PC-3 (cell line): ENCODE measurements at places on chromosomes 12 and 14.

GRCh38 chr12:115351514-115352077, 667.6 kb upstream of the TBX3 start:
- H3K36me3 ChIP-seq: no peaks in the 10 kb centered on the region
- no peak overlapping the region for H3K27ac ChIP-seq
- no peak for DNase-seq

DNA sequence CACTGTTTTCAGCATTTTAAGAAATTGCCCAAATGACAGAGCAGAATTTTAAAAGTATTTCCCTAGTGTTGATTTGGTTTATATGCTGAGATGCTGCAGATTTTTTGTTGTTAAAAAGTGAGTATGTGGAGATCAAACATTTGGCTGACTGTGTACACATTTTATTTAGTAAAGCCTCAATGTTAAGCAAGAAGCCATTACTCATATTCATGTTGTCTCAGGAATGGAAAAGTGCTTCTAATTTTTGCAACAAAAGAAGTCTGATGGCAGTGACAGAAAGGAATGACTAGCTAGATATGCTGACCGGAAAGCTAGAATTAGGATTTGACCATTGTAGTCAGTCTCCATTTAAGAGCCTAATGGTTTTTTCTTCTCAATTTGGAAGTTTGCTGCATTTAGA, 22.5 kb downstream of the SLC38A6 start:
- no peak overlapping the region for H3K4me3 ChIP-seq
- H3K27ac ChIP-seq: no peak overlapping the region
- no peaks in the 10 kb centered on the region for H3K4me1 ChIP-seq

- peaks cover 10% of the 10 kb centered on the region for H3K4me1 ChIP-seq
- H3K27ac ChIP-seq: no peak overlapping the region
- DNase-seq: no peak
- no peaks in the 10 kb centered on the region for H3K36me3 ChIP-seq
- H3K27me3 ChIP-seq: no peaks in the 10 kb centered on the region
- no peak overlapping the region for H3K4me3 ChIP-seq
These were observed 21.1 kb downstream of the OR6J1 start for GRCh38 chr14:22623047-22623446.

- no peak for DNase-seq
- H3K4me1 ChIP-seq: no peaks in the 10 kb centered on the region
- H3K4me3 ChIP-seq: no peak overlapping the region
These were observed 104.7 kb downstream of the ZNF664 start for GRCh38 chr12:124077701-124078100.

- no peaks in the 10 kb centered on the region for H3K4me1 ChIP-seq
- DNase-seq: peak; percentile 49
- no peak overlapping the region for H3K4me3 ChIP-seq
- H3K27me3 ChIP-seq: peaks cover 17% of the 10 kb centered on the region; the same call in 1 of the 2 replicates
- no peak overlapping the region for H3K27ac ChIP-seq
- H3K36me3 ChIP-seq: no peaks in the 10 kb centered on the region
These were observed 51.1 kb downstream of the HSPB8 start for GRCh38 chr12:119229837-119230236.
